ENCODE measurements at places on chromosomes 2 and 18. TPM values are rescaled to one million over a fixed set of nuclear protein-coding genes. Genes with fewer than 3 reads are reported as not detected.

Gene TGFA
- 0.44 TPM for polyA plus RNA-seq

DNA sequence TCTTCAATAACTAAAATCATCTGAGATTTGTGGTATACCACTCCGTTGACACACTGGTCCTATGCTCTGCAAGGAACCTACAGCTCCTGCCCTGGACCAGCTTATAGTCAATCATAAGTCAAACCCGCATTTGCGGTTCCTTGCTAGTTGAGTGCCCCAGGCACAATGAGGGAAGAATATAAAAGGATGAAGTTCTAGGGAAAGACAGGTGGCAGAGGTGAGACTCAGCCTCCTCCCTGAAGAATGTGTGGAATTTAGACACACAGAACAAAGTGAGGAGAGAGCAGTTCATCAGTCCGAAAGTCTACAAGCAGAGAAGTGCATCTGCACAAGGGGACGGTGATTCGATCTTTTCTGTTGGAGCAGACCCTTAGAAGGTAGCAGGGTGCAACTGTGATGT lies 615.0 kb upstream of the FANCL start:
- no peak for DNase-seq
- H3K36me3 ChIP-seq = no peaks in the 10 kb centered on the region
- H3K27me3 ChIP-seq = no peaks in the 10 kb centered on the region
- H3K27ac ChIP-seq = no peak overlapping the region
- no peak overlapping the region for H3K4me3 ChIP-seq

Gene SLC5A7
- not detected for polyA plus RNA-seq

- peaks cover 6% of the 10 kb centered on the region for H3K4me1 ChIP-seq
- no peak for DNase-seq
- H3K36me3 ChIP-seq = no peaks in the 10 kb centered on the region
- H3K4me3 ChIP-seq = no peak overlapping the region
These were observed 142.8 kb downstream of the ANKRD44 start for GRCh38 chr2:197167608-197168314.

- H3K27me3 ChIP-seq = peaks cover 36% of the 10 kb centered on the region
- peak; percentile 90 for DNase-seq
- peak within 1 kb of the TSS; percentile 43 for H3K4me3 ChIP-seq
These were observed at the start of gene IL18R1 for GRCh38 chr2:102355526-102356380. Gene IL18R1, plus strand, starts transcription at chr2:102355796. Its CDS starts 6,865 bp downstream, at chr2:102362661.

All from cardiac muscle cell (in vitro differentiated cells and primary cell).